ENCODE measurements at places on chromosomes 12 and 14.

DNA sequence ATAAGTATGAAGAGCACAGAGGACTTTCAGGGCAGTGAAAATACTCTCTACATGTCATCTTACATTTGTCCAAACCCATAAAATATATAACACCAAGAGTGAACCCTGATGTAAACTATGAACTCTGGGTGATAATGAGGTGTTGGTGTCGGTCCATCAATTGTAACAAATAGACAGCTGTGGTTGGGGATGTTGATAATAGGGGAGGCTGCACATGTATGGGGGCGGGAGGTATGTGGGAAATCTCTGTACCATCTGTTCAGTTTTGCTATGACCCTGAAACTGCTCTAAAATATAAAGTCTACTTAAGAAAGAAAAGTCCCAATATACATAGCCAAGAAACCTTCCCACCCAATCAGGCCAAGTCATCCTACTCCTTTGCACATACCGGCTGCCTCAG is 88.5 kb downstream of the GPR135 start:
- DNase-seq: no peak

DNA sequence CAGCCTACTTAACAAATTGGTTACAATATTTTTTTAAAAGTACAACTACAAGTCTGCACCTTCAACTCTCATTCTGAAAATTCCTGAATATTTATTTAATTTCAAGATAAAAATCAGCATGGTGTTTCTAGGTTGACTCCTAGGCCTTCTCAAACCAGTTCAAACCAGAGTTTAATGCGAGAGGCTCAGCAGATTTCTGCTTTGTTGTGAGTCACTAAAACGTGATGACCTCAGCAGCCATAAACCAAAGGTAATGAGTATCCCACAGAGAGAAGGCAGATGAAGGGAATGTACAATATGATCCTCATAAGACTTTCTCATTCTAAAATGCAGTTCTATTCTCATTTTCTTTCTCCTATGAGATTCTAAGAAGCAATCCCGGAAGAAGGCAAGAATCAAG is 1.5 kb downstream of the PRDM4 start:
- no peak for DNase-seq

GRCh38 chr12:67535176-67535575 is 113.4 kb upstream of the DYRK2 start:
- no peak for DNase-seq

DNA sequence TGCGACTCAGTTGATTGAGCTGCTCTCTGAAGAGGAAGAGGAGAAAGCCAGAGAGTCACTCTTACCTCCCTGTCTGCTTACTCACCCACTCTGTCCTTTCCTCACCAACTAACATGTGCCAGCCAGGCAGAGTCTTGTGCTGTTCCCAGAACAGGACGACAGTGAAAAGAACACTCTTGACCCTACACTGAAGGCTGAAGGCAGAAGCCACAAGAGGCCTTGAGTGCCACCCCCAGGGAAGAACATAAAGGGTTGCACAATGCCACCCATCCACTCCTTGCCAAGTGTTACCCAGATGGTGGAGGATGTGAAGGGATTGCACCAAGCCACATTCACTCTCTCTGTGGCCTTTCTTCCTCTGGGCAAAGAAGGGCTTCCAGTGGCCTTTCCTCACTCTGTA is 12.8 kb downstream of the ABHD4 start:
- no peak for DNase-seq

GRCh38 chr12:25135531-25136154 is 59.3 kb downstream of the DNAI7 start:
- no peak for DNase-seq

GRCh38 chr12:93387780-93388179 is 10.1 kb downstream of the NUDT4 start:
- no peak for DNase-seq

DNA sequence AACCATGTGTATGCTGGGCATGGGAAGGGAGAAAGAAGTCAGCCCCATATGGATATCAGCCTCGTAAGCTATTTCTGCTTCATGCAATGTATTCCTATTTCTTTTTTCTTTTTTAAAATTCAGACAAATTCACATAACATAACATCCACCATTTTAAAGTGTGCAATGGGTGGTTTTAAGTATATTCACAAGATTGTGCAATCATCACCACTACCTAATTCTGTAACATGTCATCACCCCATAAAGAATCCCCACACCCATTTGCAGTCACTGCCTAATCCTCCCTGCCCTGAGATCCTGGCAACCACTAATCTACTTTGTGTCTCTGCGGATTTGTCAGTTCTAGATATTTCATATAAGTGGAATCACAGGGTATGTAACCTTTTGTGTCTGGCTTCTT is 9.5 kb downstream of the POMT2 start:
- DNase-seq: no peak

DNA sequence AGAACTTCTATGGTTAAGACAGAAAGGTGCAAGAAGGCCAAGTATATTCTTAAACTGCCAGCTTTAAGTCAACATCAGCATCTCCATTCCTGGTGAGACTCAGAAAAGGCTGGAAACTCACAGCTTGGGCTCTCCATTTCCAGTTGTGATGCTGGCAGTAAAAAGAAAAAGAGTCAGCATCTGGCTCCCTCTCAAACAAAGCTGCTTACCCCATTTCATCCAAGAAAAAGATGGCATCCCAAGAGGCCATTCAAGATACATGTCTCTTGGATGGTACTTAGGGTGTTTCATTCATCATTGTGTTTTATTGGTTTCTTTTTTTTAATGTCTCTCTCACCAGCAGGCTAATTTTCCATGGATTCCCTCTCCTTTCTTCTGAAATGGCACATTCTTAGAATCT is 61.9 kb downstream of the DCAF5 start:
- no peak for DNase-seq

- DNase-seq: no peak
Observed at GRCh38 chr14:52021957-52022600, 32.7 kb downstream of the RTRAF start.

DNA sequence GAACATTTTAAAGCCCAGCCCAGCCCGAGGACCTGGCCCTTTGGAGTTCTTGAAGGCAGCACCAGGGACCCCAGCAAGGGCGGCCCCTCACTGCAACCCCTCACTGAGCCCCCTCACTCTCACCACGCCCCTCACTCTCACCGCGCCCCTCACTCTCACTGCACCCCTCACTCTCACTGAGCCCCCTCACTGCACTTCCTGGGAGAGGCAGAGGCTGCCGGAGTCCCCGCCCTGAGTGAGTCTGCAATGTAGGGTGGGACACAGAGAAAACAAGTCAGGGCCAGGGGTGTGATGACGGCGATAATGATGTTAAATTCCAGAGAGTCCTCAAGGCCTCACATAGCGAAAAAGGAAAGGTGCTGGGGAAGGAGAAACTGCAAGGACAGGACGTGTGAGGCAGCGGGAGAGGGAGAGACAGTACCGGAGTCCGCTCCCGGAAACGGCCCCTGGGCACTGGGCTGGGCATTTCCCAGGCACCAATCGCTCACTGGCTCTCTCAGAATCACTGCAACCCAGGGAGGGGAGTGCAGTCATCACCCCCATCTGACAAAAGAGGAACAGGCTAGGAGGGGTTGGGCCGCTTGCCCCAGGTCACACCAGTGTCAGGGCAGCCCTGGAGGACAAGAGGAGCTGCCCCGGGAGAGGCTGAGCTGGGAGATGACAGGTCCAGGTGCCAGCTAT is 24.9 kb downstream of the CCDC88C start:
- no peak for DNase-seq

DNA sequence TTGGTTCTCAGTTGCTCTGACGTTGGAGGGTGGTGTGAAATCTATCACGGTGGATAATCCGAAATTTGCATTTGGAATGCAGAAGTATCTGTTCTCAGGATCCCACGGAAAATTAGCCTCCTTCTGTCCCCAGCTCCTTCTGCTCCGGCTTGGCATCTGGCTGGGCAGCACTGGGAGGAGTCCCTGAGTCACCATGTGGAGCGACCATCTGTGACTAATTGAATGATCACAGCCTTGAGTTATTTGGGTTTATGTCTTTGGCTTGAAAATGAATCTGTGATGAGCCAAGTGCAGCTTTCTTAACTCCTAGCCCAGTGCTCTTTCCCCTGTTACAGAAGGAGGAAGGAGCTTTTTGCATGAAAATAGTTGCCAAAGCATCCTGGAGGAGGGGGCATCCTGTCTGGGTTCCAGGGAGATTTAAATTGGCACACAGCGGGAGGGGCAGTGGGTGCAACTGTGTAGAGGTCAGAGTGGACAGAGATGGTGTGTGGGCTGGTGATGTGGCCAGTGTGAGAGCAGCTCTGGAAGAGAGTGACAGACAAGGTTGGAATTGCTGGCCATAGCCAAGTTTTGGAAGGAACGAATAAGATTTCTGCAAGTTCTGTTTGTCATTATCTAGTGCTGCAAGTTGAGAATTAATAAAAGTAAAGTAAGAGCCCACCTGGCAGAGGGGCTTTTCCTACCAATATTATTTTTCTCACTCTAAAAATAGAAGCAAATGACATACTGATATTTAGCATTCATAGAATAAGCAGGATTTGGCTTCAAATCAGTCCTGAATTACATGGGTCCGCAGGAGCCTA is 74.4 kb downstream of the SLC24A4 start:
- DNase-seq: no peak

DNA sequence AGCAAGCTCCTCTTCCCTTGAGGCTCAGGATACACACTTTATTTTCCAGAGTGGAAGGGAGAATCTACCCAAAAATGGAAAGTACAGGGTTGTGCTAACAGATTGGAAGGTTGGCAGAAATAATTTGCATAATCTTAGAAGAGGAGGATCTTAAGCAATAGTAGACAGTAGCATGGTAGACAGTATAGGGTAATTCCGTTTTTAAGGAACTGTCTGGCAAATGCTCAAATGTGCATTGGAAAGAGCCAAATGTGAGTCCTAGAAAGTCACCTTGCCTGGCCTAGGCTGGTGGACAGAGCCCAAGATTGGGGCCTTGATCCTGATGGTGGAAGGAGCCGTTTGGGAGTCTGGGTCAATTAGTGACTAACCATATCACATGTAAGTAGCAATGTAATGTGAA is 13.1 kb upstream of the CARMIL3 start:
- no peak for DNase-seq

DNA sequence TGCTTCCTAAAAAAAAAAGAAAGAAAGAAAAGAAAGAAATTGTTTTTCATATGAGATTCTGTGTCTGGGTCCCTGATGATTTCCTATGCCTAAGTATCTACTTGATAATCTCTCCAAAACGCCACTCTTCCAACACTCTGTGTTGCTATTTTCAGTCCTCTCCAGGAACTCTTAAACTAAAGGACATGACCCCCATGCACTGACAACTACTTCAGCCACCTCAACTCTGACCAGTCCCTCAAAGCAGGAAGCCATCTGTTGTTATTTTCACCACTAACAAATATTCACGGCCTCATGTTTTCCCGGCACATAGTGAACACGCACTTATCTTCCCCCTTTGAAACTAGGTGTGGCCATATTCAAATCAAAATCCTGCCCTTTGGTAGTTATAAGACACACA is 259.3 kb downstream of the PPFIA2 start:
- no peak for DNase-seq

- DNase-seq: no peak
Observed at GRCh38 chr12:65826353-65827171, 2.3 kb downstream of the HMGA2 start.

DNA sequence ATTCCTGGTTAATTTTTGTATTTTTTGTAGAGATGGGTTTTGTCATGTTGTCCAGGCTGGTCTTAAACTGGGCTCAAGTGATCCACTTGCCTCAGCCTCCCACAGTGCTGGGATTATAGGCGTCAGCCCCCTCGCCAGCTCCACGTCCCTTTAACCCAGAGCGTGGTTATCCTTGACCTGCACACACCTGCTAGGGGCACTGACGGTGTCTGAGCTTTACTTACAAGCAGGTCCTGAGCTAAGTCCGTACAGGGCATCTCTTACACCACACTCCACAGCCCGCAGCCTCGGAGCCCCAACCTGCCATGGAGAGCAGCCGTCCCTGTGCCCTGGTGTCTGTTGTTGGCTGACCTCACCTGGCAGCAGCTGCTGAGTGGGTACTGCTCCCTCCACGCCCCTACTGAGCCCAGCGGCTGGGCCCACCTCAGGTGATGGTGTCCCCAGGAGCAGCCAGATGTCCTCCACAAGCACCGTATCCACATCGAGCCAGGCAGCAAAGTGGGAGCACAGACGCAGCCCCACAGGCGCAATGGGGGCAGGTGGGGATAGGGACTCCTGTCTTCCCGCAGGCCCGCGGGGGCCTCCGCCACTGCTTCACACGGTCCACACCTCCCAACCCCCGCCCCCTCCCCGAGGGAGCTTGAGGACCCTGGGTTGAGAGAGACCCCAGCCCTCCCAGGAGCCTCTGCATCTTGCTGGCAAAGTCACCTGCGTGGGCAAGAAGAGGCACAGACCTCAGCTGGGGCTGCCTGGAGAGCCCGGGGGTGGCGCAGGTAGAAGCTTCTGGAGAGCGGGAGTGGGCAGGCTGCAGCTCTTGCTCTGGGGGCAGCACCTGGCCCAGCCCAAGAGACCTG is 325.4 kb upstream of the SFSWAP start:
- DNase-seq: no peak

GRCh38 chr14:19902409-19902808 is 18.0 kb upstream of the OR4K5 start:
- DNase-seq: no peak

- peak; percentile 29 for DNase-seq
Observed at GRCh38 chr14:62691647-62692489, 353.4 kb downstream of the KCNH5 start.

DNA sequence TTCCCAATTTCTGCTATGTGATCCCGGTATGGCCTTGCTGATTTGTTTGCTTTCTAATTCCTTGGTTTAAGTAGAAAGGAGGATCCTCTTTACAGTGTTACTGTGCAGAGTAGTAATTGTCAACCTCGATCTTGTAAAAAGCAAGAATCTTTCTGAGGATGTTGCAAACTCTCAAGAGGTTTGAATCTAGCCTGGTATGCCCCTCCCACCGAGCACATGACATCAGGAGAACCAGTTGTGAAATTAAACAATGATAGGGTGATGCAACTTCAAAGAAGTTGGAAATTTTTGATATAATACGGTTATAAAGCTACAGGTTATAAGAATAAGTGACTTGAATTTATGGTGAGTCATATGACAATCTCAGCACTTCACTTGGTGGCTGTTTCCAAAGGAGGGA is 35.0 kb upstream of the FUT8 start:
- no peak for DNase-seq

DNA sequence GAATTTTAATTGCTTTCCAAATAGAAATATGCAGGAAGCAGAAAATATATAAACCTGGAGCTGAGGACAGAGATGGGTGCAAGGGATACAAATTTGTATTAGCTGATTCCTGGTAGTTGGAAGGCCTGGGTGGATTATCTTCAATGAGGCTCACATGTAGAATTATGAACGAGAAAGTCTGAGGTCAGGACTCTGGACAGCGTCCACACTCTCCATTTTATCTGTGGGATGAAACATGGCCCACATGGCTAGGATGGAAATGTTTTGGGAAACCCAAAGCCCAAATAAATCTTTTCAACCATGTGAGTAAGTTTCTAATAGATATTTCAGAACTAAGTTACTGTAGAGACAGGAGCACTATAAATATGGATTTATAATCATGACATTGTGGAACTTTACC is 256.1 kb downstream of the APAF1 start:
- no peak for DNase-seq
